ENCODE measurements at places on chromosomes 3 and 15. TPM values are rescaled to one million over a fixed set of nuclear protein-coding genes. Genes with fewer than 3 reads are reported as not detected.

EOMES gene
- 1.3 TPM for total RNA-seq

RARRES1 gene
- total RNA-seq, result not detected

SOX14 gene
- total RNA-seq, result not detected

CLDN16 gene
- 0.23 TPM for total RNA-seq

GRCh38 chr15:38627689-38628277 lies 63.2 kb upstream of the RASGRP1 start:
- DNase-seq, result no peak

DNA sequence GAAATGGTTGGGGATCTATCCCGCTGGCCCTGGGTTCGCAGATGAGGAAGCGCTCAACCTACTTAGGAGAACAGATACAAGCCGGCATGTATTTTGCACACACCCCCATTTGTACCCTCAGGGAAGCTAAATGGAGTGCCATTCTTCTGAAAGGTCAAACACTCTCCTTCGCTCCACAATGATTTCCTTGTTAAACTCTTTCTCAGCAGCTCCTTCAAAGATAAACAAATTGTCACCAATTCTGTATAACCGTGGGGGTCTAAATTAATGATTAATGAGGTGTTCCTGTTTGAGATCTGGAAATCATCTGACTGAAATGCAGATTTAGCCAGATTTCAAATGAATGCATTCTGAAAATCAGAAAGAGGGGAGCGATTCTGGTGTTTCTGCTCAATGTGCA lies 124.0 kb downstream of the MEGF11 start:
- no peak for DNase-seq

GRCh38 chr15:41333026-41333562 lies 413 bp downstream of the NUSAP1 start:
- no peak for DNase-seq

DNA sequence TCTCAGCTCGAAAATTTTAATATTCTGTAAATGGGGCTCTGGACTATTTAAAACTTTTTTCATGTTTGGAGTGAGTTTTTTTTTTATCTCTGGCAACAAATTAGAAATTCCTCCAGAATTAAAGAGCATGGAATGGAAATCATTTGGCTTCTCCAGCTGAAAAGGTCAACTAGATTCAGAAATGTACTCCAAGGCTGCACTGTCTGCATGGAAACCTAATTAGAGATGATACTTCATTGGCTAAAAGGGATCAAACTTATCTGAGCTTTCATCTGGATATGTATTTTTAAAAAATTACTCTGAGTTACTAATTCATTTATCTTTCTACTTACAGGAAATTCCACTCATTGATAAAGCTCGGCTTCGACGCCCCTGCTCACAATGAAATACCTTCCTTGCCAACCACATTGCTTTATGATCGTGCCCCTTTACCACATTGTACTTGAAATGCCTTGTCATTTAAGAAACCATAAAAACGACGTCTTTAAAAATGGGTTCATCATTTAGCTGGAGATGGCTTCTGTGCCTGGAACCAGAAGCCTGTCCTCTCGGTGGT lies 285.5 kb upstream of the ICE2 start:
- no peak for DNase-seq

DNA sequence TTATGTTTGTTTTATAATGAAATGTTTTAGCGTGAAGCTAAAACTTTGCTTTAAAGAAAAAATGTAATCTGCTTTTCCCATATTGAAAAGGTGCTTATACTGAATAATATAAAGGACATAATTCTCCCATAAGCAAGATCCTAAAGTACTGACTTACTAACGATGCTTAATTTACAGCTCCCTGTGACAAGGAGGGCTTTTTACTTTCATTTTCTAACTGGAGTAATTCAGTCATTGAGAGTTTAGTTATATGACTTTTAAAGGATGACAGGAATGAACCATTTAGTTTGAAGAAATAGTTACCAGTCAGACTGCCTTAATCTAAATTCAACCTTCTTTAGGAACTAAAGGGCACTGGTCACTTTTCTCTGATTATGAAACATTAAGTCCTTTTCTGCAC lies 19.3 kb upstream of the ZPLD1 start:
- peak; percentile 2 for DNase-seq

GRCh38 chr3:83953417-83954089 lies 1005.2 kb upstream of the CADM2 start:
- peak; percentile 34 for DNase-seq

- no peak for DNase-seq
Measured at GRCh38 chr3:9332250-9333030, 30.4 kb upstream of the THUMPD3 start.

DNA sequence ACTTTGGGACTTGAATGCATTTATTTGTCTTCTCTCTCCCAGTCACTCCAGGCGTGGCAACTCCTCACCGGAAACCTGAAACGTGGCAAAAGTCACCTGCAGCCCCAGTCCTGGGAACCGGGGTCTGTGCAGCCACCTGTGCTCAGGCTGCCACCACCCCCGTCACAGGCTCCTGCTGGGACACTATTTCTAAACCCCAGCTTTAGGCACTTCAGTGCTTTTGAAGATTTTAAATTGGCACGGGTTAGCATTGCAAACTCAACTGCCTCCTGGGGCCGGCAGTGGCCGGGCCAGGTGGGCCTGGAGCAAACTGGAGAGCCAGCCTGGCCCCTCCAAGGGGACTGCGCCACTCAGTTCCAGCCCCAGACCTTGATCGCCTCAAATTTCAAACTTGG lies 146.7 kb upstream of the IQSEC1 start:
- DNase-seq, result no peak

Measured in MCF 10A (cell line).